ENCODE measurements at places on chromosomes 13 and 19.
A peak's percentile ranks its signal among the peaks of the same experiment; 100 is the strongest.

- H3K27ac ChIP-seq = peak overlapping the region; percentile 17
- peaks cover 7% of the 10 kb centered on the region for H3K36me3 ChIP-seq
- peaks cover 16% of the 10 kb centered on the region for H3K4me1 ChIP-seq
- no peaks in the 10 kb centered on the region for H3K27me3 ChIP-seq
- H3K4me3 ChIP-seq = no peak overlapping the region
- no peak for DNase-seq
Measured at GRCh38 chr13:59472134-59472533, 691.6 kb downstream of the DIAPH3 start.

DNA sequence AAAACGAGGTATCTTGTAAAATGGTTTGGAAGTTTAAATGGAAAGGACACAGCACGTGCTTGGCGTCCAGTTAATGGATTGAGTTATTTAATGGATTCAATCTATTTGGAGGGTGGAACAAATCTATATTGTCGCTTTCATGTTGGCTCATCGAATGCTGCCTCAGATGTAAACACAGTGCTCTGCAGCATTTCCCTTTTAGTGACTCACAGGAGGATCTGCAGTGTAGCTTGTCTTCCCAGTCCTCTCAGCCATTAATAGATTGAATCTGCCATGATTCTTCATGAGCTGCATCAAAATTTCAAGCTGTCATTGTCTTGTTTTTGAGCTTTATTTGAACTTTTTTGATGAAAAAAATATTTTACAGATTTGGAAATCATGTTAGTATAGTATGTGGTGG is 44.7 kb downstream of the DHRS12 start:
- peaks cover 9% of the 10 kb centered on the region for H3K4me1 ChIP-seq
- no peak overlapping the region for H3K27ac ChIP-seq
- H3K27me3 ChIP-seq = no peaks in the 10 kb centered on the region
- no peak overlapping the region for H3K4me3 ChIP-seq
- H3K36me3 ChIP-seq = peaks cover 8% of the 10 kb centered on the region

GRCh38 chr19:53877361-53877766 is 4.6 kb upstream of the PRKCG start:
- no peak overlapping the region for H3K4me3 ChIP-seq
- DNase-seq = no peak
- peak overlapping the region; percentile 7 for H3K27ac ChIP-seq
- peaks cover 24% of the 10 kb centered on the region for H3K4me1 ChIP-seq
- H3K36me3 ChIP-seq = peaks cover 26% of the 10 kb centered on the region
- peaks cover 2% of the 10 kb centered on the region for H3K27me3 ChIP-seq

- no peaks in the 10 kb centered on the region for H3K36me3 ChIP-seq
- H3K4me3 ChIP-seq = no peak overlapping the region
- H3K27me3 ChIP-seq = peaks cover 15% of the 10 kb centered on the region
- no peak for DNase-seq
Measured at GRCh38 chr19:35533822-35534392, 651 bp downstream of the GAPDHS start.

DNA sequence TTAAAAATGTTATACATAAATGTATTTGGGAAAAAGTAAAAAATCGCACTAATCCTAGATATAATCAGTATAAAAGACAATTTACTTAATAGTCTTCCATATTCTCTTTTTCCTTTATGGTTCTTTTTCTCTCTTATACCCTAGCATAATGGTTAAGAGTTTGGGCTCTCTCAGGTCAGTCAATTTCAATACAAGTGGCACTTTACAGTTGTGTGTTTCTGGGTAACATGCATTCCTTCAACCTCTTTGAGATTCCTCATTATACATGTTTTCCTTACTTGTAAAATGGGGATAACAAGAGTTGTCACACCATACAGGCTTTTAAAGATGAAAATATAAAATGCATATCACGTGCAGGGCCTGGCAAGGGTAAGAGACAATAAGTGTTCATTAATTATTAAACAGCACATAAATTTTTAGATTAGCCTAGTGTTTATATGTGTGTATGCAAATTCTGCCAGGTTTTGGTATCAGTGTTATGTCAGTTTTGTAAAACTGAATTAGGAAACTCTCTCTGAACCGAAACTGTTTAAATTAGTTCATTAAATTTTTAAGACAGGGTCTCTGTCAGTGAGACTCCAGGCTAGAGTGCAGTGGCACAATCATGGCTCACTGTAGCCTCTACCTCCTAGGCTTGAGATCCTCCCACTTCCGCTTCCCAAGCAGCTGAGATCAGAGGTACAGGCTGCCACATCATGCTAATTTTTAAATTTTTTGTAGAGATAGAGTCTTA is 49.8 kb downstream of the ELF1 start:
- peak overlapping the region; percentile 49 for H3K27ac ChIP-seq
- no peak overlapping the region for H3K4me3 ChIP-seq

DNA sequence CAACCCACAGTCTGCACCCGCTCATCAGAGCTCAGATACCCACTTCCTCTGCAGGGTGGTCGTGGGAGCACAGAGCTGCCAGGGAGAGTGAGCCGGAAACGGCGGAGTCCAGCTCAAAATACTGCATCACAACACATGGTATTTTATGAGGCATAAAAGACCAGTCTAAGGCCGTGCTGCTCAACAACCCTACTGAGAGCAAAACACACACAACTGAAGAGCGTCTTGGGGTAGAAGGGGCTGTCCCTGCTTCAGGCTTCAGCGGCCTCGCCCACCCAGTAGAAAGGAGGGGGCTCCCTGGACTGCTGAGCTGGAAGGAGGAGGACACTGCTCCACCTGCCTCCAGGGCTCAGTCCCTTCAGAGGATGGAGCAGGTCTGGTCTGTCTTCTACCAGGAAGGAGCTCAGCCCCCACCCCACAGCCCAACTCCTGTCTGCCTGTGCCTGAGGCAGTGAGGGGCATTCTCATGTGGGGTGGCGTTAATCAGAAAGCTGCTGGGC is 36.9 kb downstream of the NAXD start:
- peaks cover 37% of the 10 kb centered on the region for H3K36me3 ChIP-seq
- DNase-seq = no peak
- H3K4me3 ChIP-seq = no peak overlapping the region
- H3K27ac ChIP-seq = no peak overlapping the region
- no peaks in the 10 kb centered on the region for H3K4me1 ChIP-seq

- H3K27me3 ChIP-seq = no peaks in the 10 kb centered on the region
- DNase-seq = no peak
- H3K4me3 ChIP-seq = no peak overlapping the region
- H3K4me1 ChIP-seq = peaks cover 3% of the 10 kb centered on the region
- no peaks in the 10 kb centered on the region for H3K36me3 ChIP-seq
Measured at GRCh38 chr13:95541308-95541707, 11.2 kb upstream of the CLDN10 start.

- H3K4me3 ChIP-seq = peak overlapping the region; percentile 60
- H3K27me3 ChIP-seq = peaks cover 30% of the 10 kb centered on the region
- no peaks in the 10 kb centered on the region for H3K36me3 ChIP-seq
- DNase-seq = no peak
Measured at GRCh38 chr13:113110852-113111315, 5.3 kb downstream of the F7 start.

GRCh38 chr13:94080527-94080926 is 399.0 kb downstream of the DCT start:
- peaks cover 6% of the 10 kb centered on the region for H3K4me1 ChIP-seq
- H3K27me3 ChIP-seq = no peaks in the 10 kb centered on the region
- H3K36me3 ChIP-seq = peaks cover 33% of the 10 kb centered on the region
- H3K4me3 ChIP-seq = no peak overlapping the region
- no peak overlapping the region for H3K27ac ChIP-seq

DNA sequence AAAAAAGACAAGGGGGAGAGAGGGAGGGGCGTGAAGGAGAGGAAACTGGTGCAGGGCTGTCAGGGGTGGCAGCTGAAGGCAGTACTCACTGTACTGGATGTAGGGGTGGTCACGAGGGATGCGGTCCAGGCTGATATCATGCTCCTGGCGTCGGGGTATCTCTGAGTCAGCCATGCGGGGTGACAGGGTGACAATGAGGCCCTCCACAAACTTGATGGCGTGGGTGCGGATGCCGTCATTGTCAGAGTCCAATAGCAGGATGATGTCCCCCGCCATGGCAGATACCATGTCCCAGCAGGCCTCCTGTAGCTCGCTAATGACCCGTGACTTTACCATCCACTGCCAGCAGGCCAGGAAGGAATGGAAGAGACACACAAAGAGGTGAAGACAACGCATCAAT is 15.3 kb downstream of the SYMPK start:
- H3K4me1 ChIP-seq = no peaks in the 10 kb centered on the region
- H3K27me3 ChIP-seq = no peaks in the 10 kb centered on the region
- H3K27ac ChIP-seq = no peak overlapping the region
- no peak overlapping the region for H3K4me3 ChIP-seq
- DNase-seq = no peak

- peaks cover 4% of the 10 kb centered on the region for H3K4me1 ChIP-seq
- peak overlapping the region; percentile 60 for H3K4me3 ChIP-seq
- H3K27me3 ChIP-seq = peaks cover 17% of the 10 kb centered on the region
- peak overlapping the region; percentile 61 for H3K27ac ChIP-seq
- no peaks in the 10 kb centered on the region for H3K36me3 ChIP-seq
- DNase-seq = peak; percentile 79
Measured at GRCh38 chr13:112885782-112886268, 83.2 kb upstream of the MCF2L start.
